ENCODE measurements at places on chromosomes 16 and 17.

DNA sequence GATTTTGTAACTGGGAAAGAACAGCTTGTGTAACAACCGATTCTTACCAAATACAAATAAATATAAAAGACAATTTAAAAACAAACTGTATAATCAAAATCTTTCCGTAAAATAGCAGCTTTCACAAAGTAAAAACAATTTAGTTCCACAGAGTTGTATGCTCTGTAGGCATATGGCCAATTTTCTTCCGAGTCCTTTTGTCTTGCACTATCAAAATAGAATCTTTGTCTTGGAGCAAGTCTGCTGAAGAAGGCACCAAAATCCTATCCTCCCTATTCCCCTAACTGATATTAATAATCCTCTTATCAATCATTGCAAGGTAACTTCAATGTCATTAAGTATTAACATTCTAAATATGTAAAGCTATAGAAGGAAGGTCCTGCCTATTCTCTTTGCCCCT lies 7.6 kb downstream of the THUMPD1 start:
- no peak for DNase-seq

- no peak for DNase-seq
Observed at GRCh38 chr17:82656266-82656665, 8.0 kb upstream of the WDR45B start.

GRCh38 chr17:67336859-67337258 lies 29.5 kb downstream of the PSMD12 start:
- no peak for DNase-seq

DNA sequence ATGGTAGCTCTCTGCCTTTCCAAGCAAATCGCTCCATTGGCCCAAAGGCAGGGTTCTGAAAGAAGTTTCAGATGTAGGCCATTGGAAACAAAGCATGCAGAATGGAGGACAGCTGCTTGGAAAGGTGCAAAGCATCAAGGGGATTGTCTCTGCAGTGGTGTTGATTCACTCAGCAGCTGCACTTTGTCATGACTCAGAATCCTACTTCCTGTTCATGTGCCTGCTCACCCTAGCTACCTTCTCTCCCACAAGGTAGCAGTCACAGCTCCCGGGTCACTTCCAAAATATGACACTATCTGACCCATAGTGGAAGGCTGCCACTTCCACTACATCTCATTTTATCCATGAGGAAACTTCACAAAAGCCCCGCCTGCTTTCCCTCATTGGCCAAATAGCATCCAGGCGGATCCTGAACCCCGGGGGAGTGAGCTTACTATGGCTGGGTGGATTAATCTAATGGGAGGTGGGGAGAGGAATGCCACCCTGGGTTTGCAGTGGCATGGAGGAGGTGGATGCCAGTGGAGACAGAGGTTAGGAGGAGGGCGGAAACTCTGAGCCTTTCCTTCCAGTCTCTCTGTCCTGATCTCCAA lies 74.7 kb upstream of the NKD1 start:
- no peak for DNase-seq

DNA sequence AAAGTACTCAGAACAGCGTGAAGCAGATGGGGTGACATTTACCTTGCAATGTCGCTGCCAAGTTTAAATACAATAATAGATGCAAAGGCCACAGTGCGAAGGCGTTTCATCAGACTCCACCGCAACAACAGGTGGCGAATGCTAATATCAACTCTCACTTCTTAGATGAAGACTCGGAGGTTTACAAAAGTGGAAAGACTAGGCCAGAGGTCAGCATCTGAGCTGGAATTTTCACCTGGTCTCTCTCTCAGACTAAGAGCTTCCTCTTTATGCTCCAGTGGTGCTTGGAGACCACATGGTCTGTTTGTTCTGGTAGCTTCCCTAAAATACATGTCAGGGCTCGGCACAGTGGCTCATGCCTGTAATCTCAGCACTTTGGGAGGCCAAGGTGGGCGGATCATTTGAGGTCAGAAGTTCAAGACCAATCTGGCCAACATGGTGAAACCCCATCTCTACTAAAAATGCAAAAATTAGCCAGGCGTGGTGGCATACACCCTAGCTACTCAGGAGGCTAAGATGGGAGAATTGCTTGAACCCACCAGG lies 169.1 kb downstream of the XYLT1 start:
- peak; percentile 37 for DNase-seq

DNA sequence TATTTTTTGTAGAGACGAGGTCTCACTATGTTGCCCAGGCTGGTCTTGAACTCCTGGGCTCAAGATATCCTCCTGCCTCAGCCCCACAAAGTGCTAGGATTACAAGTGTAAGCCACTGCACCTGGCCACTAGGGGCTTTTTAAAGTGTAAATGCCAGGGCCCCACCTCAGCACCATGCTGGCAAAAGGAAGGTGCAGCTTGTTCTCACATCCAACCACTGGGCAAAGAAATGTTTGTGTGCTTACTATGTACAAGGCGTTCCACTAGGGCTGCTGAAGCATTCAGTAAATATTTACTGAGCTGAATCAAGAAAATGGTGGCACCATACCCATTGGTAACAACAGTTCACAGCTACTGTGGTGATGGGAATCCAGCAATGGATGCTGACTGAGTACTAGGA lies 22.6 kb downstream of the COG1 start:
- no peak for DNase-seq

GRCh38 chr16:66970775-66971720 lies 10.0 kb downstream of the CES3 start:
- no peak for DNase-seq

GRCh38 chr16:72902206-72902605 lies 145.7 kb downstream of the ZFHX3 start:
- DNase-seq = no peak

DNA sequence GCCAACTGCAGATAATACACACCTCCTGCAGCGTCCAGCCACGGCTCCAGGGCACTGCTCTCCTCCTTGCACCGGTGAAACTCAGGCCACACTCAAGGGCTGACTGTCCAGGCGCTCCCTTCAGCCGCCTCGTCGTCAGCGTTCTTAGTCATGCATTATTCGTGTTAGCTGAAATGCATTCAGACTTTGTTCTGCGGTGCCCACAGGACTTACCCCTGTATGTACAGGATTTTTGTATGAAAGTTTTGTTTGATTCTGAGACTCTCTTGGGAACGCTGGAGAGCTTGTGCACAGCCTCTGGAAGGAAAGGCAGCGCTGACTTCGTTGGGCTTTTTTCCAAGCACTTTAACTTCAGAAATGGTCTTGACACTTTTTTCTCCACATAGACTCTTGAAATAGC lies 22.1 kb downstream of the CIBAR2 start:
- DNase-seq = no peak

DNA sequence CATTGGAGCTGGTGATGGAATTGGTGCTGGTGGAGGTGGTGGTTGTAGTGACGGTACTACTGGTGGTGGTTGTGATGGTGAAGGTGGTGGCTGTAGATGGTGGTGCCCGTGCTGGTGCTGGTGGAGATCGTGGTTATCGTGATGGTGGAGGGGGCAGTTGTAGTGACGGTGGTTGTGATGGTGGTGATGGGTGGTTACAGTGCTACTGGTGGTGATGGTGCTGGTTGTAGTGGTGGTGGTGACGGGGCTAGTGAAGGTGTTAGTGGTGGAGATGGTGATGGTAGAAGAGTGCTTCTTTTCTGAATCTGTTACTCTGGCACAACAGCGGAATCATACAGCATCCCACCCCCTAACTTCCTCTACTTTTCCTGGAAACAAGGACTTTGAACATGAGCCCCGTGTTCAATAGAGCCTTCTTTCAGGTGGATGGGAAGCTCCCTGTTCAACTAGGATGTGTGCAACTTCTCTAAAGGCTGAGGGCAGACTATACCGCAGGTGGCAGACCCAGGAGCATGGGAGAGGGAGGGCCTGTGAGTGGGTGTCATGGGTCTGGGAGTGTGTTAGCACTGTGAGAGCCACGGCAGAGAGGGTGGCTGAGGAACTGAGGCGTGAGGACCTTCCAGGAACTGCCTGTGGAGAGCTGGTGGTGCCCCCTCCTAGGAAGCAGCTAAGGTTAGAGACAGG lies 8.2 kb downstream of the TBX21 start:
- DNase-seq = no peak

Data from AML-193 (cell line).